Ascending aorta (tissue), 2 donors: ENCODE measurements at places on chromosomes 7 and 10.
A peak's percentile ranks its signal among the peaks of the same experiment; 100 is the strongest.

DNA sequence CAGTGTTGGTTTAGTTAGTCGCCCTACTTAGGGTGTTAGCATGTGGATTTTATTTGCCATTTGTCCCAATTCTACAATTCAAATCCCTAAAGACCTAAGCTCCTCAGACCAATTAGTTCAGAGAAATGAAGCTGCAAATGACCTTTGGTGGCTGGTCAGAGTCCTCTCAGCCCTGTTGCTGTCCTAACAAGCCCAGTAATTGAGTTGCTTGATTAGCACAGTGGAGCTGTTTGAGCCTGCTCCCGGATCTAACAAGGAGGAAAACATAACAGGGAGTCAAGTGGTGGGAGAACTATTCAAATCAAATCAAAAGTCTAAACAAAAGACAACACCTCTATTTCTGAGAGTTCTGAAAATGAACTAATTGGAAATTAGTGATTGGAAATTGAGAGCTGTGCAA, 22.1 kb downstream of the ZDHHC6 start:
- no peak for DNase-seq

GRCh38 chr10:47322300-47323061, at the start of gene GDF2:
Gene GDF2, plus strand, starts transcription at chr10:47322454. Its CDS starts 215 bp downstream, at chr10:47322669.
- DNase-seq = peak; percentile 53

GRCh38 chr10:65945061-65945460, 980.8 kb upstream of the LRRTM3 start:
- DNase-seq = no peak

DNA sequence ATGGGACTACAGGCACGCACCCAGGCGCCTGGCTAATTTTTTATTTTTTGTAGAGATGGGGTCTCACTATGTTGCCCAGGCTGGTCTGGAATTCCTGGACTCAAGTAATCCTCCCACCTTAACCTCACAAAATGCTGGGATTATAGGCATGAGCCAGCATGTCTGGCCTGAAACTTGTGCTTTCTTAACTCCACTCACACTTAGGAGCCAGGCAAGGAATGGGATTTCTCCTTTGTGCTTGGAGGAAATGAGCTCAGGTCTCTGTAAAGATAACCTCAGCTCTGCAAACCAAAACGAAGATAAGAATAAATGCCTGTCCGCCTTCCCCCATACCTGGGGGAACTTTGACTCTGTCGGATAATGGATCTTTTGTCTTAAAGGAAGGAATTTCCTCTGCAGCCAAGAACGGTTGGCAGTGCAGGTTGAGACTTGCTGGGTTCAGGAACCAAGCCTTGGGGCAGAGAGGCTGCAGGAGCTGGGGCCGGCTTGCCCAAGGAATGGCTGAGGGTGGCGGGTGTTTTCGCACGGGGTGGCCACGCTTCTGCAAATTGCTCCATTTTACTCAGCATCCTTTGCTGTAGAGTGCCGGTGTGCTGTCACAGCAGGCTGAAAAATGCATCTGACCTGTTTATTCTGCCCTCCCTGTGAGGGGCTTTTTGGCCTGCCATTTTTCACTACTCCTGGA, 174.2 kb downstream of the KIAA1217 start:
- DNase-seq = no peak

DNA sequence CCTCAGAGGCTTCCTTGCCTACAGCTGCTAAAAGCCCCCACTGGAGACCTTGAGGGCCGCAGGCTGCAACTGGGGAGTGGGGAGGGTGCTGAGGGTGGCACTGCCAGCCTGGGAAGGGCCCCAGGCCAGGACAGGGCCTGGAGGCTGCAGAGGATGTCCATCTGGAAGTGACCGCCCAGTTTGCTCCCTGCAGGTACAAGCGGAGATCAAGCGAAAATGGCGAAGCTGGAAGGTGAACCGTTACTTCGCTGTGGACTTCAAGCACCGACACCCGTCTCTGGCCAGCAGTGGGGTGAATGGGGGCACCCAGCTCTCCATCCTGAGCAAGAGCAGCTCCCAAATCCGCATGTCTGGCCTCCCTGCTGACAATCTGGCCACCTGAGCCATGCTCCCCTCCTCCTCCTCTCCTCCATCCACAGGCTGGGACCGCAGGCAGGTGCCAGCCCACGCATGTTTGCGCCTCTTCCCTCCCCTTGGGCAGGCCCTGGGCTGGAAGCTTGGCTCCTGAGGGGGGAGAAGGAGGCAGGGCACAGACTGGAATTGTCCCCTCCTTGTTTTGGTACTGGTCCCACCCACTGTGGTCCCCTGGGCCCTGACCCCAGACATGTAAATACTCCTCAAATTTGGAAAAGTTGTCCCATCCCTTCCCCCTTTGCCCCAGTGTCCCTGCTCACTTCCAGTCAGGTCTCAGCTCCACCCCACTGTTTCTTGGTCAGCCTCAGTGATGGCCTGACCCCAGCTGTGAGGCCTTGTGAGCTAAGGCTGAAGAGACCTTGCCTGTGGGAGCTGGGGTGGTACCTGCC, 54.4 kb downstream of the ADCYAP1R1 start:
- no peak for DNase-seq

GRCh38 chr7:10237306-10237705, 736.4 kb upstream of the PHF14 start:
- DNase-seq = no peak

DNA sequence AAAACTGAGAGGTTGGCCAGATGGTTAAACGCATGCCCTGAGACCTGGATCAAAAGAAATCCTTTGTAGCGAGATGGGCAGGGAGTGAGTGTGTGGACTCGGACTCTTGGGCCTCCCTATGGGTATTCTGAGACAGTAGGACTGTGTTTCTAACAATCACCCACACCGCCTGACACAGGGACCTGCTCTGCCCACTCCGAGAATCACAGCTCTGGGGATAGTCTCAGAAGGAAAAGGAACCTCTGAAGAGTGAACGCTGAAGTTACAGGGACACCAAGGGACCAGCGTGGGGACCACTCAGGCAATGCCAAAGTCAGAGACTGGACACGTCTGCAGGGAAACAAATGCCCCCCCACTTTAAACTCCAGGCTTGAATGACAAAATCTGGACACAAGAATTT, 242.1 kb upstream of the TCERG1L start:
- no peak for DNase-seq

DNA sequence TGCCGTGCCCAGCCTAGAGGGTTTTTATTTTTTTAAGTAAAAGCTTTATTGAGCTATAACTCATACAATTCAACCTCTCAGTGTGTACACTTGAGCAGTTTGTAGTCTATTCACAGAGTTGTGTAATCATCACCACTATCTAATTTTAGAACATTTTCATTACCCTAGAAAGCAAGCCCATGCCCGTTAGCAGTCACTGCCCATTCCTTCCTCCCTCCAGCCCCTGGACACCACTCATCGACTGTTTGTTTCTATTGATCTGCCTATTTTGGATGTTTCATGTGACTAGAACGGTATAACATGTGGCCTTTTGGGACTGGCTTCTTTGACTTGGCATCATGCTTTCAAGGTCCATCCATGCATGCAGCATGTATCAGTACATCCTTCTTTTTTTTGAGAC, 25.7 kb upstream of the SEC61A2 start:
- no peak for DNase-seq

DNA sequence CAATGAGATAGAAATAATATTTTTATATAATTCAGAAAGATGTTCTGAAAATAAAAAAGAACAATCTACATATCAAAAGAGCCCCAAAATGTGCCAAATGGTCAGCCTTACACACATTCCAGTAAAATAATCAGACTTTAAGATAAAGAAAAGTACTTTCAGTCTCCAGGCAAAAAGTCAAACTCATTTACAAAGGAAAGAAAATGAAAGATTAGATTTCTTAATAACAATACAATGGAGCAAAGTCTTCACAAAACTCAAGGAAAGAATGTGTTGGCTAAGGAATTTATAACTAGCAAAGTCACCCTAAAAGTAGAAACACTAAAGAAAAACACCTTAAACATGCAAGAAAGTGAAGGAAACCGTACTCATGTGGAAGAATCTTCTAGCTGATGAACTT, 16.6 kb downstream of the RTKN2 start:
- no peak for DNase-seq

DNA sequence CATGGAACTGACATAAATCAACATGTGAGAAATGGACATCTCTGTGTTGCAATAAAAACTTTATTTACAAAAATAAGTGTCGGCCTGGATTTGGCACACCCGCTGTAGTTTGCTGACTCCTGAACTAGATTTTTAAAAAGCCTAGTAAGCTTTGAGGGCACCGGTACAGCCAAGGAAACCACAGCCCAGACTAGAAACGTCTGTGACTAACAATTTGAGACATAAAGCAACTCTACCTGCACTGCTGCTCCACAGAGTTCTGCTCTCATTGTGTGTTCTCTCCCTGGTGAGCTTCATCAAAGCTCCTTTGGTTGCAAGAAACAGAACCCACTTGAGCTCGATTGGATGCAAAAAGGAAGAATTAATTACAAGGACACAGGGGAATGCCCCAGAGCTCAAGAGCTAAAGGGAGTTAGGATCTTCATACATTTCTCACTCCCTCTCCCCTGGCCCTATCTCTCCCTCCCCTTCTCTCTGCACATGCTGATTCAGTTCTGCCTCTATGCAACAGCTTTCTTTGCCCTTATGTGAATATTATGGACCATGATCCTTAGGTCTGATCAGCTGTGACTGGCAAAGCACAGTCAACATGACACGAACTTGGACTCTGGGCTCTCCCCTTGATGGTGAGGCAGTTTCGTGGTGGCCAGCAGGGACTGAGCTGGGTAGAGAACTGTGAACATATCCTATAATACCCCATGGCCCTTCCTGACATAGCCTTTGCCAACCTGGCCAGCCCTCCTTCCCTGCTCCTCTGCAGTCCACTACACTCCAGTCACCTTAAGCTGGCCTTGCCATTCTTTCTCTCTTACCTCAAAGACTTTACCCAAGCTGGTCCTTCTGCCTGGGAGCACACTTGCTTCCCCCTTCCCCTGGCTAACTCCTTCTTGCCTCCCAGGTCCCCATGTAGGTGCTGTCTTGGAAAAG, 77.5 kb upstream of the YAE1 start:
- no peak for DNase-seq

GRCh38 chr10:75432176-75432575, 752 bp downstream of the LRMDA start:
- no peak for DNase-seq

DNA sequence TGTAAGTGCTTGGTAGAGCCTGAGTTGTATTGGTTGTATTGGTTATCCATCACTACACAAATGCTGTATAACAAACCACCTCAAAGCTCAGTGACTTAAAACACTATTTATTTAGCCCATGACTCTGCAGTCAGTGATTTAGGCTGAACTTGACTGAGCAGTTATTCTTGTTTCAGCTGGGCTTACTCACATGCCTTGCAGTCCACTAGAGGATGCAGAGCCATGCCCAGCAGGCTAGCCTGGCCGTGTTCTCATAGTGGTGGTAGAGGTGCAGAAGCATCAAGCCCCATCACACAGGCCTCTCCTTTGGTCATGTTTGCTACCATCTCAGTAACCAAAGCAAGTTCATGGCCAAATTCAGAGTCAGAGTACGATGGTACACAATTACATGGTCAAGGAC, 43.9 kb downstream of the LUC7L2 start:
- no peak for DNase-seq

DNA sequence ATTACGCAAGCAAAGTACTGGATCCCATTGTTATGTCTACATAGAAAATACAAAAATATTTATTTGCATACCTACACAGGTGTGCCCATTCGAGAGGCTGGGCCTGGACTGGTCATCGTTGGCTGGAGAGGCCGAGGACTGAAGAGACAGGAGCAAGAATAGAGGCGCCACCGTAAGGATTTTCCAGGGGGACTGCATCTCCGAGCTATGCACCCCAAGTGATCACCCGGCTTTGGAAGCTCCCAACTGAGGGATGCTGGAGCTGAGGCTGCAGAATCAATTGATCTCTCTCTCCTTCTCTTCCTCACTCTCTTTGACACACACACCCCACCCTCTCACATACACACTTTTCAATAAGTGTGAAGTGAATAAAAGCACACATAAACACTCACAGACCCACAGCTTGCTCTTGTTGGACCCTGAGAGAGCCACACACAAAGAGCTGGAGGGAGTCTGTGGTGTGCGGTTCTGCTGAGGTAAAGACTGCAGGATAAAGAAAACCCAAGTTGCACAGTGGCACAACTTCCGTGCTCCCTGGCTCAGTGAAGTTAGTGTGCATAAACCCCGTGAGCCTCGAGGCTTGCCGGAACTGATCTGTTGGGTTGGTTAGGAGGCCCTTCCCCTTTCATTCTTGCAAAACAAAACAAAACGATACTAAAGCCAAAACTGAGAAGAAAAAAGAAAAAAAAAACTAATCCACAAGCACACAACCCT, at the start of gene AOAH:
Gene AOAH (minus strand): TSS at position 544 of the 714 bp plus-strand sequence. CDS start 346 bp downstream, at position 198.
- peak; percentile 81 for DNase-seq
